ENCODE measurements at places on chromosomes 4 and X. TPM values are rescaled to one million over a fixed set of nuclear protein-coding genes. Genes with fewer than 3 reads are reported as not detected.
A peak's percentile ranks its signal among the peaks of the same experiment; 100 is the strongest.

- no peak overlapping the region for H3K27ac ChIP-seq
- H3K36me3 ChIP-seq = no peaks in the 10 kb centered on the region
- H3K27me3 ChIP-seq = no peaks in the 10 kb centered on the region
- H3K4me3 ChIP-seq = no peak overlapping the region
- H3K4me1 ChIP-seq = no peaks in the 10 kb centered on the region
Observed at GRCh38 chr4:58063404-58064160, 953.4 kb upstream of the IGFBP7 start.

- DNase-seq = no peak
- no peaks in the 10 kb centered on the region for H3K36me3 ChIP-seq
- no peak overlapping the region for H3K27ac ChIP-seq
- no peaks in the 10 kb centered on the region for H3K27me3 ChIP-seq
- H3K4me3 ChIP-seq = no peak overlapping the region
Observed at GRCh38 chr4:82398263-82398662, 24.5 kb upstream of the HNRNPD start.

GRCh38 chrX:133474574-133474973, 59.3 kb upstream of the GPC4 start:
- H3K4me1 ChIP-seq = no peaks in the 10 kb centered on the region
- H3K27ac ChIP-seq = no peak overlapping the region
- H3K27me3 ChIP-seq = no peaks in the 10 kb centered on the region
- H3K4me3 ChIP-seq = no peak overlapping the region
- no peaks in the 10 kb centered on the region for H3K36me3 ChIP-seq

DNA sequence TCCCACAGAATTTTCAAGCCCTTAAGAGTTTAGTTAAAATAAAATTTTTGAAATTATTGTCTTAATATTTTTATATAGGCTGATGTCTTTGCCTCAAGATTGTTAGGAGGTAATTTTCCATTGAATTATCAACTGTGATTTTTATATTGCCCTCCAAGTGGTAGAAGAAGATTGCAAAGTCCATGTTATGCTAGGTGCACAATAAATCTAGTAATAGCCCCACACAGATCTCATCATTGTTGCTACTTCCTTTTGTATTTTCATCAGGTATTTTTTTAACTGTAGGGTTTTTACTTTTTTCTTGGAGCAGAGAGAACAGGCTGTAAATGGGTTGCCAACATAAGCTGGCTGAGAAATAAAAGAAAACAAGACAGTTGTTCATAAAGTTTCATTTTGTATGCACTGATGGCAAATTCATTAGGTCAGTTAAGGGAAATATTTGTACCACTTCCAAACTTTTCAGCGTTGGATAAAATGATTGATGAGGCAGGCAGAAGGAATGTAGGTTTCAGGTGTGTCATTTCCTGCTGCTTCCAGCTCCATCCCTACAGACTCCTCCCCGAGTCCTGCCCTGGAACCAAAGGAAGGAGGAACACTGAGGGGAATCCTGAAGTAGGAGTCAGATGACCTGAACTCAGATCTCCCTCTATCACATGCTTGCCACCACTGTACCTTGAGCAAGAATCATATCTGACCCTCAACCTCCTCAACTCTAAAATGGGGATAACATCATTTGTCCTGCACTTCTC, 105.5 kb downstream of the PRRG1 start:
- no peaks in the 10 kb centered on the region for H3K4me1 ChIP-seq
- no peak overlapping the region for H3K27ac ChIP-seq
- no peak for DNase-seq

DNA sequence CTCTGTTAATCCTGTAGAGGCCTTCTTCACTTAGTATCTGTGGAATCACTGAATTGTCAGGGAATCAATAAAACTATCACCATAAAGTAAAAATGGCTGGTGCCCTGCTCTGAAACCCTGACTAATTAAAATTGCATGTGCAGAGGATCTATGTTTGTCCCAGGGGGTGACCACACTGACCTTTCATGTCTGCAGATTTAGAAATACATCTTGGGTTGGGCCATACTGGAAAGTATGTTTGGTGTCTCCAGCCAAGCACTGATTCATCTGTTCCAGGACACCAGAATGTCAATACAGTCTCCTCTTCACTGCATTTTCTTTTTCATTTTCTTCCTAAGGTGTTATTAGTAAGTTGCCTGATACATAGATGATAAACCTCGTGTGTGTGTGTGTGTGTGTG, 490.9 kb upstream of the INTU start:
- H3K27ac ChIP-seq = no peak overlapping the region
- no peaks in the 10 kb centered on the region for H3K36me3 ChIP-seq
- no peak overlapping the region for H3K4me3 ChIP-seq
- no peaks in the 10 kb centered on the region for H3K4me1 ChIP-seq
- H3K27me3 ChIP-seq = no peaks in the 10 kb centered on the region
- no peak for DNase-seq

DNA sequence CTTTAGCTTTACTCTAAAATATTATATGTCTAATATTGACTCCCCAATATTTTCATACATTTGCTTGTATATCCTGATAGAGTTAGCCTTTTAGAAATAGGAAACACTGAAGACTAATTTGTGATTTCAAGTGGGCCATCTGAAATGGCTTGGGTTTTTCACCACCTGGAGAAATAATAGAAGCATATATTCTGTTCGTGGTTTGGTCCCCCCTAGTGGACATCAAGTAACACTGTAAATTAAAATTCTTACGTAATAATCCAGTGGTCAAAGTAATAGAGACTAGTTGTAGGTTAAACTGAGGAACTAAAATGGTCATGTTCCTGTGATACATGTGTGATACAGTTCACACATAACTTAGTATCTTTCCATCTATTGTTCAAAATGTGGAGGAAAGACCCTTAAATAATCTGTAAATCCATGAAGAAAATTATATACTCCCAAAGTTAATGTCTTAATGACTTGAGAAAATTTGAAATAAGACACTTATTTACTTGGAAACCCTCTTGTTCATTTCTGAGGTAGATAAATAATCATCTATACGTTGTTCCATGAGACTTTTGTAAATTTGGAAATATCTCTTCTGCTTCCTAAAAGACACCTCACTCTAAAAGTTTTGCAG, 79.8 kb upstream of the SMARCAD1 start:
- peak; percentile 30 for DNase-seq
- H3K4me1 ChIP-seq = no peaks in the 10 kb centered on the region
- H3K27ac ChIP-seq = no peak overlapping the region
- H3K36me3 ChIP-seq = no peaks in the 10 kb centered on the region

DNA sequence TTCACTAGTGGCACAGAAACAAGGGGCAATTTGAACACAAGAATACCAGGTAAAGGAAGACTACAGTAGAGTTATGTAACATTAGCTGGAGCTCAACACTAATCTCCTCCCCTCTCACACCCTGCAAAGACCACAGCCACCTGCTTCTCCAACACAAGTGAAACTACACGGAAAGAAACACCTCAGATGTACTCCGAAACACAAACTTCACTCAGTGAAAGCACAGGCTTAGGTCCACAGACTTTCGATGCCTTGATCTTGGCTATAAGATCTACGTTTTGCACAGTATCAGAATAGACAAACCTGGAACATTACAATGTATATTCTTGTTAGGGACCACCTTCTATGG, 7.6 kb downstream of the ACSL1 start:
- no peaks in the 10 kb centered on the region for H3K27me3 ChIP-seq
- H3K36me3 ChIP-seq = no peaks in the 10 kb centered on the region
- H3K27ac ChIP-seq = no peak overlapping the region
- no peak for DNase-seq

DNA sequence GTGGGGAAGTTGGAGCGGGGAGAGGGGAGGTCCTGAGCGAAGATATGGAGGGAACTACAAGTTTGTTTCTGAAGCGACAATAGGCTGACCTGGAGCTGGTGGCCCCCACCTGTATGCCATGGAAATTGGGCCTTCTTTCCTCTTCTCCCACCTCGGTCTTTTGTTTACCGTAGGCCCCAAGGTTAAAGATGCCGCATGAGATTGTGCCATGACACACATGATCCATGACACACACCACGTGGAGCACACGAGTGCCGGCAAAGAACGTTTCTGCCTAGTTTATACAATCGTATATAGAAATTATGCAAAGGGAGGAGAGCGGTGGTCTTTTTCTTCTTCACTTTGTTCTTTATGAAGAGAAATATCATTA, 408 bp downstream of the TMEM33 start:
- H3K4me3 ChIP-seq = peak overlapping the region; percentile 84
- H3K36me3 ChIP-seq = peaks cover 10% of the 10 kb centered on the region
- H3K4me1 ChIP-seq = peaks cover 48% of the 10 kb centered on the region
- no peaks in the 10 kb centered on the region for H3K27me3 ChIP-seq
- H3K27ac ChIP-seq = peak overlapping the region; percentile 88

DNA sequence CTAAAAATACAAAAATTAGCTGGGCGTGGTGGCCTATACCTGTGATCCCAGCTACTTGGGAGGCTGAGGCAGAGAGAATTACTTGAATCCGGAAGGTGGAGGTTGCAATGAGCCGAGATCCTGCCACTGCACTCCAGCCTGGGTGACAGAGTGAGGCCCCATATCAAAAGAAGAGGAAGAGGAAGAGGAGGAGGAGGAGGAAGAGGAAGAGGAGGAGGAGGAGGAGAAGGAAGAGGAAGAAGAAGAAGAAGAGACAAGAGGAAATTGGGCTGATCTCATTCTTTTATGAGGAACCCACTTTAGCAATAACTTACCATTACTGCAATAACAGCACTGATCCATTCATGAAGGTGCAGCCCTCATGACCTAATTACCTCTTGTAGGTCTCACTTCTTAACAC, 138.9 kb upstream of the GIMD1 start:
- H3K36me3 ChIP-seq = no peaks in the 10 kb centered on the region
- no peak overlapping the region for H3K27ac ChIP-seq
- H3K4me3 ChIP-seq = no peak overlapping the region
- H3K27me3 ChIP-seq = 0 out of 3 replicates have a peak, but pooled peaks cover 5% of the 10 kb centered on the region
- DNase-seq = no peak

DNA sequence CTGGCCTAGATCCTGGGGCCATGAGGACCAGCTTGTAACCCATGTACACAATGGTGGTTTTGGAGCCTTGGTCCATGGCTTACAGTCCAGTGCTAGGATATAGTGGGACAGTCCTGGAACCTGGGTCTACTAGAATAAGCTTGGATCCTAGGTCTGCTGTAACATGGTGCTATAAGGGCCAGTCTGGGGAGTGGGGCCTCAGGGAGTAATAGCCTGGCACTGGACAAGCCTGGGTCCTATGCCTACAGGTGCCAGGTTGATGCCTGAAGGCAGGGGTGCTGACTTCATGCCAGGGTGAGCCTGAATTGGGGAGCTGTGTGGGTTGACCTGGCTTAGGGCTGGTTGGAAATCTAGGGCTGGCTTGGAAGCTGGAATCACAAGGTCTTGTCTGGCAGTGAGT, 756.3 kb upstream of the ADGRL3 start:
- no peak for DNase-seq
- H3K27me3 ChIP-seq = no peaks in the 10 kb centered on the region
- no peaks in the 10 kb centered on the region for H3K4me1 ChIP-seq
- no peak overlapping the region for H3K27ac ChIP-seq

DNA sequence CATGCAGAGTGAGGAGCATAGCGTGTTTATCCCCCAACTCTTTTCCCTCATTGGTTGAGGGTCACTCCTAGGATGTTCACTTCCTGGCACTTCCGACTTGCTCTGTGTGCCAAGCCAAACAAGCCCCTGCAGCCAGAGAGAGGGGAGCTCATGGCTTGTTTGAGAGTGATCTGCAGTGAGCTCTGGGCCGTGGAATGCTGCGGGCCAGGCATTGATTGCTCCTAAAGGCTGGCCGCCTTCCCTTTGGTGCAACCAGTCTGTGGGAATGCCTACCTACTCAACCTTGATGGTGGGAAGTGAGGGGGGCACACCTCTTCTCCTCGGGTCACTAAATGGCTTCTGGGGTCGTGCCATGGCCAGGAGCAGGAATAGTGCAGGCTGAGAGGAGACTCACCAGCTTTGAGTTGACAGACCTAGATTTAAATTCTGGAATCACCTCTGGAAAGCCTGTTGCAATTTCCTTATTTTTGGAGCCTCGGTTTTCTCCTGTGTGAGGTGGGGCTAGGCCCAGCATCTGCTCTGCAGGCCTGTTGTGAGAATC, 152.0 kb upstream of the STX18 start:
- H3K27me3 ChIP-seq = no peaks in the 10 kb centered on the region
- peaks cover 67% of the 10 kb centered on the region for H3K4me1 ChIP-seq
- H3K36me3 ChIP-seq = no peaks in the 10 kb centered on the region
- H3K4me3 ChIP-seq = peak overlapping the region; percentile 31

GRCh38 chrX:77788050-77788449, 2.0 kb upstream of the ATRX start:
- DNase-seq = peak; percentile 86
- peak overlapping the region; percentile 84 for H3K4me3 ChIP-seq
- no peaks in the 10 kb centered on the region for H3K27me3 ChIP-seq
- H3K36me3 ChIP-seq = no peaks in the 10 kb centered on the region
- H3K27ac ChIP-seq = peak overlapping the region; percentile 63
- H3K4me1 ChIP-seq = 0 out of 2 replicates have a peak, but pooled peaks cover 7% of the 10 kb centered on the region

DNA sequence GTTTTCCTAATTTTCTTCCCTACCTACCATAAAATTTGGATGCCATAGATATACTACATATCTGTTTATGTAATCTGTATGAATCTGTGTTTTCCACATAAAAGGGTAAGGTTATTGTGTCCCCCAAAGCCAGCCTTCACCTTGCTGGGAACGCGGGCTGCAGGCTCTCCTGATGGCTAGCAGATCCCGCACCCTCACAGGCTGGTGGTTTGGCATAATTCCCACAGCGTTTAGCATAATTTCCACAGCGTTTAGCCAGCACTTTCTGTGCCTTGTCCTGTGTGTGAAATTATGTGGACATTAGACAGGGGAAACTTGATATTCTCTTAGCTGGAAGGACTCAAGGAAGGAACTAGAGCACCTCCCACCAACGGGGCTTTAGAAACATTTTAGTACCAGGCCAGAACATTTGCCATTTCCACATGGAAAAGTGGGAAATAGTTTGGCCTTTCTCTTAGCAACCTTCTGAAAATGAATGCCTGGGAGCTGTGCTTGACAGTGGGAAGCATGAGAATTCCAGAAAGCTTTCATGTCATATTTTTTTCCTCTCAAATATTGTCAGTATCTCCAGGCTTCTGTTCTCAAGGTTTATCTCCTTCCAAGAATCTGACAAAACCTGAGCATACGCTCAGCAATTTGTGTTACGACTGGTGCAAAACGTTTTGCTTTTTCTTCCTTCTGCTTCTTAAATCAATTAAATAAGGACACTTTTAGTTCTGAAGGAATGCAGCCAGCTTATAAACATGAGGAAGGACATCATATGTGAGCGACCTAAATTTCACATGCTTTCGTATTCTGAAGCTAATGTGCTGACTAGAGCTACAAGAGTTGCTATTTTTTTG, 67.9 kb downstream of the STK32B start:
- H3K27ac ChIP-seq = no peak overlapping the region
- H3K27me3 ChIP-seq = no peaks in the 10 kb centered on the region
- H3K4me3 ChIP-seq = no peak overlapping the region
- no peak for DNase-seq

- no peak for DNase-seq
- no peak overlapping the region for H3K27ac ChIP-seq
- H3K36me3 ChIP-seq = no peaks in the 10 kb centered on the region
- no peaks in the 10 kb centered on the region for H3K4me1 ChIP-seq
- H3K4me3 ChIP-seq = no peak overlapping the region
- no peaks in the 10 kb centered on the region for H3K27me3 ChIP-seq
Observed at GRCh38 chrX:154828016-154828408, 6.5 kb downstream of the SMIM9 start.

The GPC4 gene
- 0.14 TPM for total RNA-seq

The HEPH gene
- total RNA-seq = not detected

The TSPAN7 gene
- 21.4 TPM for total RNA-seq

The OCRL gene
- 16.1 TPM for total RNA-seq

The LINC00632 gene
- not detected for total RNA-seq

The CYBB gene
- not detected for total RNA-seq

The RASGEF1B gene
- not detected for total RNA-seq

The SLC10A4 gene
- not detected for total RNA-seq

Data from HepG2 (cell line).